Hindlimb muscle (tissue), 1 donor: ENCODE measurements at places on chromosomes 12 and 14. TPM values are rescaled to one million over a fixed set of nuclear protein-coding genes. Genes with fewer than 3 reads are reported as not detected.

C12orf42 gene
- 2.4 TPM for polyA plus RNA-seq

DNA sequence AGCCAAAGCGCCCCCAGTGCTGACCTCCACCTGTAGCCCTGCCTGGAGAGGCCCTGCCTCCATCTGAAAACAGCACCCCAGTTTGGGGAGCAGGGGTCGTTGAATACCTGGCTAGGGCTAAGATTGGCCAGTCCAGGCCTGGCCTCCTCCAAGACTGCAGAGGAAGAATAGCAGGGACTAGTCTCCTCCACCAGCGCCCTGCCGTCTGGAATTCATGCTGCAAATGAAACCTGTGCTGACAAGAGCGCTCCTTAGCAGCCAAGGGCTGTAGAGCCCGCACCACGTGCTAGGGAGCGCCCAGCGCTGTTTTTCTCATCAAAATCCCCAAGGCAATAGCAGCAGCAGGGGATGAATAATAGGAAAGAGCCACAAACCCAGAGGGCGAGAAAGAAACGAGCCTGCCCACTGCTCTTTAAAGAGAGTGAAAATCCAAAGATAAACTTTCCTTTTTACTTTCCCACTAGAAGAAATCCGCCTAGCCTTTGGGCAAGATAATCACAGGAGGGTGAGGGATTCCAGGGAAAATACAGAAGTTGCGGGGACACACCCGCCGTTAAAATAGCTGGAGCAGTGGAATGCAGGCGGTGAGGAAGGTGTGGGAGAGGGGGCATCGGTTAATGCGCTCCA, 3.3 kb downstream of the COL2A1 start:
- no peak for DNase-seq

GRCh38 chr14:68719634-68720384, 73.1 kb downstream of the ZFP36L1 start:
- DNase-seq, result no peak

DNA sequence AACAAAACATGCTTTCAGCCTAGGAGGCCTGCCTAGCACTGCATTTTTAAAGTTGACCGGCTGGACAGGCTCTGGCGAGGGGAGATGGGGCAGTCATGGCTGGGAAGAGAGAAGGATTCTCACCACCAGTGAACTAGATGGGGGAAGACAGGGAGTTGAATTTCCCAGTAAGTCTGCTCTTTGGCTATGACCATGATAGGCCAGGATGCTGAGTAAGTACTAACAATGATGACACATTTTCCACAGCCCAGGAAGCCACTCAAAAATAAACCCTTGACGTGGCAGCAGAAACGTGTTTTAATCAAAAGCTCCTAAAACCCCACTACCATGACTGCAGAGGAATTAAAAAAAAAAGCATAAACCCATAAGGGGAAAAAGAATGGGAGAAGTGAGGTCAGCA, 19.0 kb downstream of the KCTD10 start:
- no peak for DNase-seq

DNA sequence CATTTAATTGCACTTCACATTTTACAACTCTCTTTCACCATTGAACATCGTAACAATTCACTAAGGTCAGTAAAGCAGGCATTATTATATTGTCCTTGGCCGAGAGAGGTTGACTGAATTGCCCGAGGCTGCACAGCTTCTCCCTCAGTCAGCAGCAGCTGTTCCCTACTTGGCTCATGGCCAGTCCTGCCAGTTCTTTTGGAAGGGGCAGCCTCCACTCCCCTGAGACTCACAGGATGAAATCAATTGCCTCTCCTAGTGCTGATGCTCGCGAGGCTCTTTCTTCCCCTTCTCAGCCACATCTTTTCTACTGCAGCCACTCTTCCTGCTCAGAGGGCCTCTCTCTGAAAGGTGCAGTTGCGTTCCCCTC, 79.9 kb upstream of the KCNA1 start:
- no peak for DNase-seq
